ENCODE measurements at places on chromosomes 11 and 22.

- no peak for DNase-seq
Measured at GRCh38 chr22:32777987-32778386, 23.5 kb upstream of the TIMP3 start.

DNA sequence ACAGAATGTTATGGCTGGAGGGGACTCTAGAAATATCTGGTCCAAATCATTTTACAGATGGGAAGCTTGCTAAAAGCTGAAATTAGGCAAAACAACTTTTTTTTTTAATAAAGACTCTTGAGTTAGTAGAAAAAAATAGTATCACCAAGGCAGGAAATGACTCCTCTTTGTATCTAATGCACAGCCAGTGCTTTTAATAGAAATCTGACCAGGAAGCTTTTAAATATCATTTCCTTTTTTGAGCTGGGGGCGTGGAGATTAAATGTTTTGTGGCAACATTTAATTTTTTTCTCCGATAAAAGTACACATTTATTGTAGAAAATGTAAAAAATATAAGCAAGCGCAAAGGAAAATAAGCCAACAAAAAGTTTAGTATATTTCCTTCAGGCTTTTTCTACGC is 22.5 kb downstream of the TRAF6 start:
- no peak for DNase-seq

GRCh38 chr11:103648670-103649400 is 387.6 kb upstream of the DDI1 start:
- no peak for DNase-seq

GRCh38 chr11:130178441-130179339 is 19.1 kb downstream of the ST14 start:
- no peak for DNase-seq

DNA sequence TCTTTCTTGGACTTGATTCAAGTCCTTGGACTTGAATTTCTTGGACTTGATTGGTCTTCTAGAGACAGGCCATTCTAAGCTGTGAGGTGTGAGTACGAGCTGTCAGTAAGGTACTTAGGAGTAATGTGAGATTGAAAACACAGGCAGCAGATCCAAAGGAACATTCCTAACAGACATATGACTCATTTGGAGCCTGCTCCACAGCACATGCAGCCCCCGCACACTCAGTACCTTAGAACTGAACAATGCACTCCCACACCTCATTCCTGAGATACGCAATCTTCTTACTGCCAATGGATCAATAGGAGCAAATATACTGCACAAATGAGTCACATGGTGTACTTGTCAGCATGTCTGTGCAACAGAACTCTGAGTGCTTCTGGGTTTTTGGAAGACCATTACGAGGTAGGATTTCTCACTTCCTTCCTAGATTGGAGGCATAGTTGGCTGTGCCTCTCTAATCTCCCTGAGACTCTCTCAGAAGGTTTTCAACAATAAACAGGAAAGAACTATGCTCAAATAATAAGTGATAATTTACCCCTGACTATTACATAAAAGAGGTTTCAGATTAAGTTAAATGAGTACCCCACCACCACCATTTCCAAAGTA is 243.1 kb downstream of the KCNA4 start:
- no peak for DNase-seq
